ENCODE measurements at places on chromosomes 7 and 10.

GRCh38 chr10:2048337-2048973 is 311.1 kb upstream of the ADARB2 start:
- DNase-seq, result no peak

DNA sequence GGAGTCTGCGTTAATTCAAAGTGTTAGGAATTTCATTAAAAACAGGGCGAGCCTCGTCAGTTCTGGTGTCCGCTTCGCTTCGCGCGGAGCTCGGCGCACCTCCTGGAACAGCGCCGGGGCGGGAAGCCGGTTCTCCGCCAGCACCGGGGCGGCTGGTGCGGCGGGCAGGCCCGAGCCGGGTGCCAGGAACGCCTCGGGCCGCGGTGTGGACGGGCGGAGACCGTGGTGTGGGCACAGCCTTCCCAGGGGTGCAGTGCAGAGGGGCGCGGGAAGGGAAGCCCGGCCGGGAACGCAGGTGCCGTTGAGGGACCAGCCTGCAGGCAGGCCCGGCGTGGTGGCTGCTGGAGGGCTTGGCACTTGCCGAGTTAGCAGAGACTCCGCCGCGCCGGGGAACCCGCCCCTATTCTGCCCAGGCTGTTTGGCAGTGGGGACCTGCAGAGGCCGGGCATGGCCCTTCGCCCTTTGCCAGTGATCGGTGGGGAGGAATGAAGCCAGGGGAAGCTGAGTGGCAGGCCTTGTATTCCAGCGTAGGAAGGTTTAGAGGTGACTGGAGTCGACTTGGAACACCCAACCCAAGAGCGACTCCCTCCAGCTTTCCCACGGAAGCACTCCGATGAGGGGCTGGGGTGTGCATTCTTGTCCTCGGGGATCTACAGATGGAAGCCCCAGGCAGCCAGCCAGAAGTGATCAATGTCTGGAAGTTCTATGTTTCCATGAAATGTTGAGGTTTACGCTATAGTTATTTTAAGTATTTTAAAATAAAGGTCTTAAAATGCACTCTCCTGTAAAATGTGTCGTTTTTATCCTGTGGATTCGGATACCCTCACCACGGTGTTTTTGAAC is 945 bp upstream of the RHEB start:
- DNase-seq, result peak; percentile 19

DNA sequence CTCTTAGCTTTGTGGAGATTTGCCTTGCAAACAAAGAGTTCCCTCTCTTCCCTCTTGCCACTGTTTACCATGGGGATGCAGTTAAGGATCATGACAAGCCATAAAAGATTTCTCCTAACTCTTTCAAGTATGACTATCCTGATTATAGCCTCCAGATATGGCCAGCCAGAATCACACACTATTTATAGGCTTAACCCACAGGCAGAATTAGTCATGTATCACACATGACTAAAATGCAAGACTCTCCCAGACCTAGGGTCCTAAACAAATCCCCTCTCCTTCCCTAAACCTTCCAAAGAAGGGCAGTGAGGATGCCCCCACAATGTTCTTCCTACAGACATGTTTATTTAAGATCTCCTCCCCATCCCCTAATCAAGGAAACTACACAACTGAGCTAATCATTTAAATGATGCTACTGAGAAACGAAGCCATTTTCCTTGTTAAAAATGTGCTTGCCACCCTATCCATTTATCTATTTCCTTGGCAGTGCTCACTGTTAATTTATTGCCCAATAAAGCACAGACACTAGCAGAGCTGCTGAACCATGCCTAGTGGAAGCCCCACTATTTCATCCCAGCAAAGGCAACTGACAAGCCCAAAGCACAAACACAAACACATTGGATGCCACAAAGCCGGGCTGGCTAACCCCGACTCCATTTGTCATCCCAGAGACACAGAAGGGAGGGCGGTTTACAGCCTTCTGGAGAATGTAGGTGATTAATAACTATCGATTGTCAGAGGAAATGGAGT is 363.4 kb downstream of the KCNMA1 start:
- DNase-seq, result no peak

DNA sequence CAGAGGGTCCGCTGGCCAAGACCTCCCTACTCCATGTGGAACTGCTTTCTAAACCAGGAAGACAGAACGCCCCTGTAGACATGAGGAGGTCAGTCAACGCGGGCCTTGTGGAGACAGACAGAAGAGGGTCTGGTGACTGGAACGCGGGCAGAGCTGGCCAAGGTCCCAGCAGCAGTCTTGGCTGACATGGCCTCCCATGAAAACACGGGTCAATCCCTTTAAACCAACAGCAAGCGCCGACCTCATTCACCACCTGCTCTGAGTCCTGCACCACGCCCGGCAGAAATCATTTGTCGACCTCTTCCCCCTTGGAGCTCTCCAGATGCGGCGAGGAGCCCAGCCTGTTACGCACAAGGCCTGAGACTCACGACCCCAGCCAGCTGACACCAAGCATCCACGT is 78.5 kb downstream of the ZRANB1 start:
- no peak for DNase-seq

DNA sequence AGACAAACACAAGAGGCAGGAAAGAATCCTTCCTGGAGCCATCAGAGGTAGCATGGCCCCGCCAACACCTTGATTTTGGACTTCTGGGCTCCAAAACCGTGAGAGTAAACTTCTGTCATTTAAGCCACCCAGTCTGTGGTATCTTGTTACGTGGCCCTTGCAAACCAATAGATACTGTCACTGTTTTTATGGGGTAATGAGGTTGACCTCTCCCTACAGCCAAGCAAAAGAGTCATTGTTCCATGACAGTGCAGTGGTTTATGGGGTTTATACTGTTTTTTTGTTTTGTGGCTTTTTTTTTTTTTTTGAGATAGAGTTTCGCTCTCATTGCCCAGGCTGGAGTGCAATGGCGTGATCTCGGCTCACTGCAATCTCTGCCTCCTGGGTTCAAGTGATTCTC is 32.8 kb downstream of the KIAA1549 start:
- no peak for DNase-seq

GRCh38 chr7:46006723-46007122 is 85.7 kb upstream of the IGFBP3 start:
- DNase-seq, result no peak

GRCh38 chr7:100875356-100875751 is 451 bp downstream of the SRRT start:
- DNase-seq, result peak; percentile 45

GRCh38 chr10:44992070-44992731 is 8.5 kb upstream of the ZNF22 start:
- no peak for DNase-seq

- DNase-seq, result no peak
Measured at GRCh38 chr7:54831046-54831643, 72.1 kb upstream of the SEC61G start.

DNA sequence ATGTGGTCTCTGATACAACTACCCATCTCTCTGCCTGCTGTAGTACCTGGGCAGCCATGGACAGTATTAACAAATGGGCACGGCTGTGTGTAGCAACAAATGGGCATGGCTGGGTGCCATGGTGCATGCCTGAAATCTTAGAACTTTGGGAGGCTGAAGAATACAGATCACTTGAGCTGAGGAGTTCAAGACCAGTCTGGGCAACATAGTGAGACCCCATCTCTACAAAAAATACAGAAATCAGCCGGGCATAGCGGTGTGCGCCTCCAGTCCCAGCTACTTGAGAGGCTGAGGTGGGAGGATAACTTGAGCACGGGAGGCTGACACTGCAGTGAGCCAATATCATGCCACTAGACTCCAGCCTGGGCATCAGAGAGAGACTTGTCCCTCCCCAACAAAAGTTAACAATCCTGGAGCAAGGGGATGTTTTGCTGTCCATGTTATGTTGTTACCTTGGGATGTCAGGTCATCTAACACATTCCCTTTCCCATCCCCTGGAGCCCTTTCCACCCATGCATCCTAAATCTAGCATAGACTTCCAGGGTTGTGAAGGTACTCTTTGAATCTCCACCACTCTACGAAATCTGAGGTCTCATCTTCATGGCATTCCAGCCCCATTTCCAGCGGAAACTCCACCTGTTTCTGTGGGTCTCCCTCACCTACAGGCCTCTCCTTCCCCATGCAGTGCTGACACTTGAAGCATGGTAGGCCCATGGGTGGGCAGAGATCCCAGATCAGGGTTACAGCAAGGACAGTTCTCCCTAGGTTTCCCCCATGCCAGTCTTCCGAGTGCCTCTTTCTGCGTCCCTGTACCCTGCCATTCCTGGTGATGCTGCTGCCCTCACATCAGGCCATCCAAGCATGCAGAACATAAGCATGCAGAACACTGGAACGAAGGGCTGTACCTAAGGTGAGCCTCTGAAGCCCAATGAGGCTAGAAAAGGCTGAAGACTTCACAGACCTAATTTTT is 13.1 kb downstream of the FXYD4 start:
- no peak for DNase-seq

DNA sequence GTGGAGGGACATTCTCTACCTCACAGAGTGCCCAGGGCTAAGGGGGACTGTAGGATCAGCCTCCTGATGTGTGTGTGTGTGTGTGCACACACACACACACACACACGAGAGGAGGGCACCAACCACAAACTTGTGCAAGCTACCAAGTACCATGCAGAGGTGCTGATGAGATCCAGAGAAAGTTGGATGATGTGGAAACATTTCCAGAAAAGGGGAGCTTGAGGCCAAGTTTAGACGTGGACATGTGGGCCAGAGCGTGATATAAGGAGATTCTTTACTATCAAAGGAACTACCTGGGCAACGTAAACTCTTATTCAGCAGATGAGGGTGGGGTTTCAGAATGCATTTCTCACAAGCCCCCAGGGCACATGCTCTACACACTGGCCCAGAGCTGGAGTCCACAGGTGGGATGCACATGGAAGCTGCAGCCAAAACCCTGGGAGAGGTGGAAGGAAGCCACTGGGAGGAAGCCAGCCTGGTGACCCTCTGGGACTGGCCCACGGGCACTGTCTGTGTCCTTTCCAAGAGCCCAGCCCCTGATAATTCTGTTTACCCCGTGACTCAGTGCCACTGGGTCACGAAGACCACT is 53.5 kb downstream of the DLG5 start:
- no peak for DNase-seq

DNA sequence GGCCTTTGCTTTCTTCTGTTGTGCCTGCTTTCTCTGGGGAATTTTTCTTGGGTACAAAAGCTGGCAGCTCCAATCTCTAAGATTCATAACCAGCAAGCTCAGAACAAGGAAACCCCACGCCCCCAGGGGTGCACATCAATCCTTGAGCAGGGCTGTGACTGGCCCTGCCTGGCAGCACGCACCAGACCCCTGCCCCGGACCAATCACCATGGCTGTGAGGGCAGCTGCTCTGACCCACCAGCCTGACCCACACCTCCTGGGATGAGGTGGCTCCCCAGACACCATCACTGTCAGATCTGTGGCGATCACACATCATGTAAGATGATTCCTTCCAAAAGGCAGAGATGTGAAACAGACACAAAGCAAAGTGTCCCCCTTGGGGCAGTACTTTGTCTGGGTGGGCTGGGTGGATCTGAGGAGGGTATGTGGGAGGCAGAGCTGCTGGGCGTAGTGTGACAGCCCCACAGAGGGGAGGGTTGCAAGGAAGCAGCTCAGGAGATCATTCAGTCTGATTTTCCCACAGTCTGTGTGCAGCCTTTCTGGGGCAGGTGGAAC is 175.5 kb upstream of the SHH start:
- no peak for DNase-seq

GRCh38 chr10:21272643-21273399 is 252.7 kb downstream of the SKIDA1 start:
- DNase-seq, result no peak

GRCh38 chr7:137439829-137440825 is 96.6 kb upstream of the PTN start:
- DNase-seq, result no peak

- no peak for DNase-seq
Measured at GRCh38 chr7:77395626-77396025, 20.5 kb downstream of the GSAP start.

DNA sequence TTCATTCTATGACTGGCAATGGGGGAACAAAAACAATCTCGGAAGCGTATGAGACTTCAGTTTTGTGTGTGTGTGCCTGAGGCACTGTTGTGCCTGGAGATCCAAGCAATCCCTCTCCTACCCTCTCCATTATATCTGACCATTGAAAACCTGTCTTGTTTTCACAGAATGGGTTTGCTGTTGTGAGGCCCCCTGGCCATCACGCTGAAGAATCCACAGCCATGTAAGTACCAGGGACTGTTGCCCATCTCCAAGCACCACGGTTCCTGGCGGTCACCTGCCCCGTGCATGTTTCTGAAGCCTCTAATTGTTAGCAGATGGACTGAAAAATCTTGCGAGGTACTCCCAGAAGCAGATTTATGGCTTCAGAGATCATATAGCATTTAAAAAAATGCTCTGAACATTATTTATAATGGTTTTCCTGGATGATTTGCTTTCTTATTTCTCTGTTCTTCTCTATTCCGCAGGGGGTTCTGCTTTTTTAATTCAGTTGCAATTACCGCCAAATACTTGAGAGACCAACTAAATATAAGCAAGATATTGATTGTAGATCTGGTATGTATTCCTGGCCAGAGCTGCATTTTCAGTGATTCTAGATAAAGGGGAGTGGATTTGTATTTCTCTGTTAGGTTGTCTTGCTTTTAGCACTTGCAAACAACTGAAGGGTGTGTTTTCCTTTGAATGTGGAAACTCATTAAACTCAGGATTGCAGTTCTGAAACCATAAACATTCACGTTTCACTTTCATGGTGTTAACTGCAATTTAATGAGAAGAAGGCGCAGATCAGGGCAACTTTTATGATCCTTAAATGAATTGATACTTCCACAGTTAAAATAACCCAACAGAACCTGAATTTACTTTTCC is 288.2 kb downstream of the TWIST1 start:
- DNase-seq, result no peak

DNA sequence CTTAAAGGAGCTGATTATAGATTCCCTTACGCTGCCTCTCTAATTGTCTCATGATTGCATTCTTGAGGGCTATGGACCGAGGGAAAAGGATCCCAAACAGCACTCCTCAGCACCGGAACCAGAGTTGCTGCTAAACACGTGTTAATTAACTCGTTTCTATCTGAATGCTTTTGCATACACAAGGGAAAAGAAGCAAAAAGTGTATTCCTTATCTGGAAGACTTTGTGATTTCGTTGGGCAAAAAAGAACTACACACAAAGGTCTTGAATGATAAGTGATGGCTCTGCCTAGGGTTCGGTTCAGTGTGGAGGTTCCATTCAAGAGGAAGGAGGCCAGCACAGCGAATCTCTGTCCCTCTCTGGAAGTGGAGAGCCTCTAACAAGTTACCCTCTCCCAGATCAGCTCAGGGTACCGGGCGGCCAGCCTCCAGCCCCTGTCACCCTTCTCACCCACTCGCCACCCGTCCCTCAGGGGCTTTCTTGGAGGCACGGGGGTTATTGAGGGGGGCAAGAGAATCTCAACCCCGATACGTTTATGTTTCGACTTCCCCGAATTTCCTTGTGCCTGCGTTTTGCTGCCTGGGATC is 515 bp upstream of the SLC4A2 start:
- no peak for DNase-seq

Data from stimulated activated CD4-positive, alpha-beta T cell treated with anti-CD3 and anti-CD28 coated beads, Interleukin-12 subunit alpha, Interleukin-12 subunit beta, amount 100 ng/mL, for 48 hours (primary cell).